ENCODE measurements at places on chromosomes 5 and 9.
A peak's percentile ranks its signal among the peaks of the same experiment; 100 is the strongest.

DNA sequence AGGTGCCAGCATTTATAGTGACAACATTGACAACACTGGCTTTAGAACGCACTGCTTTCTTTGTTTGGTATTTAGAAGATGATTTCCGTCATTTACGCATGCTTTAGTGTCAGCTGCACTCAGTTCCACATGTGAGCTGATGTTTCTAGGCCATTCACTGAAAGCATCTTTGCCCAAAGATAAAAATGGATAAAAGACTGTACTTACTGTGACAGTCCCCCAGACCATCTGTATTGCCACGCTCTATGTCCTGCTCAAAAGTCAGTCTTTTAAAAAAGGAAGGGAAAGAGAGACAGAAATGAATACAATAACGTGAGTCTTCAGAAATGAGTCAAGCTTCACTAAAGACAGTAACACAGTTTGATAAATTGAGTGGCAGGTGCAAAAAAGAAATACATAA is 99.3 kb downstream of the SEMA6A start:
- no peak for DNase-seq

DNA sequence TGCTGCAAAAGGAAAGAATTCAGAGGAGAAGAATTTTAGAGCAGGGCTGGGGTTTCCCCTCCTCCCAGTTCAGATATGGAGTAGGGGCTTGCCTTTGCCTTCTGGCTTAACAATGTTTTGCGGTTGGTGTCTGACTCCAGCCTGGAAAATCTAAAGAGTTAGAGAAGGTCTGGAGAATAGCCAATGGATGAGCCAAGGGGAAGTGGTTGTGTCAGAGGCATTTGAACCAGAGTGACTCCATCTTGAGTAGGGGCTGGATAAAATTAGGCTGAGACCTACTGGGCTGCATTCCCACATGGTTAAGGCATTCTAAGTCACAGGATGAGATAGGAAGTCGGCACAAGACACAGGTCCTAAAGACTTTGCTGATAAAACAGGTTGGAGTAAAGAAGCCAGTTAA is 133.7 kb downstream of the DIRAS2 start:
- DNase-seq = no peak

GRCh38 chr5:75281716-75282465 is 45.2 kb upstream of the ANKRD31 start:
- DNase-seq = no peak

GRCh38 chr9:133915534-133916158 is 76.5 kb downstream of the VAV2 start:
- DNase-seq = no peak

GRCh38 chr5:135382981-135383380 is 16.1 kb downstream of the MACROH2A1 start:
- no peak for DNase-seq

DNA sequence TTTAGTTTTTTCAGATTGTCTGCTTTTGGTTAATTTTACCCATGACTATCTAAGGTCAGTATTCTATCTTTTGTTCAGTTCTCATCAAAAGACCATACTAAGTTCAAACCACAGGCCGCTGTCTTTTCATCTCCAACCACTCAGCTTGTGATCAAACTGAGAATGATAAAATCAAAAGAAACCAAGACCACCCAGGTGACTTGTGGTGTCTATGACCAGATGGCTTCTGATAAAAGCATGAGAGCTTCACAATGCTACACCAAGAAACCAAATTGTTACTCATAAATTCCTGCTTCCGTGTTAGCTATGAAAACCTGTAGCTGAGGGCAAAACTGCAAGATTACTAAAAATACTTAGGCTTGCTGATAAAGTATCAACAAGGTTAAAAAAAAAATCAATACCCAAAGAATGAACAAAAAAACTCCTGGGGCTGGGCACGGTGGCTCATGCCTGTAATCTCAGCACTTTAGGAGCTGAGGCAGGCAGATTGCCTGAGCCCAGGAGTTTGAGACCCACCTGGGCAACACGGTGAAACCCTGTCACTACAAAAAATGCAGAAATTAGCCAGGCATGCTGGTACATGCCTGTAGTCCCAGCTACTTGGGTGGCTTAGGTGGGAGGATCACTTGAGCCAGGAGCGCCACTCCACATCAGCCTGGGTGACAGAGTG is 25.8 kb upstream of the GPX8 start:
- no peak for DNase-seq

GRCh38 chr5:148290271-148291195 is 21.7 kb upstream of the SPINK7 start:
- no peak for DNase-seq

GRCh38 chr9:127612939-127613582 is 984 bp downstream of the STXBP1 start:
- DNase-seq = peak; percentile 18

DNA sequence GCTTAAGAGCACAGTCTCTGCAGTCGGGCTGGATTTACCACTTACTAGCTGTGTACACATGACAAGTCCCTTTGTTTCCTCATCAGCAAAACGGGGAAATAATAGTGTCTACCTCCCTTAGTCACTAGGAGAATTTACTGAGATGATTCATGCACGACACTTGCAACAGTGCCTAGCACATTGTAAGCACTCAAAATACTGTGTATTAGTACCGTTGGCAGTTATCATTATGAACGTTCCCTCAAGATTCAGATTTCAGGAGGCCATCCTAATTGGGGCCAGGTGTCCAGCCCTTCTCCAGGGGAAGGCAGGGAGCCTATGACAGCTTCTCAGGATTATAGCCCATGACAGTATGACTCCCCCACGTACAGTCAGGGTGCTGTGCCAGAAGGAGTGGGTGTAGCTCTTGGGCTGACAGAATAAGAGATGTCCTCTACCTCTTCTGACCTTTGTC is 164.3 kb downstream of the DOCK2 start:
- DNase-seq = no peak

DNA sequence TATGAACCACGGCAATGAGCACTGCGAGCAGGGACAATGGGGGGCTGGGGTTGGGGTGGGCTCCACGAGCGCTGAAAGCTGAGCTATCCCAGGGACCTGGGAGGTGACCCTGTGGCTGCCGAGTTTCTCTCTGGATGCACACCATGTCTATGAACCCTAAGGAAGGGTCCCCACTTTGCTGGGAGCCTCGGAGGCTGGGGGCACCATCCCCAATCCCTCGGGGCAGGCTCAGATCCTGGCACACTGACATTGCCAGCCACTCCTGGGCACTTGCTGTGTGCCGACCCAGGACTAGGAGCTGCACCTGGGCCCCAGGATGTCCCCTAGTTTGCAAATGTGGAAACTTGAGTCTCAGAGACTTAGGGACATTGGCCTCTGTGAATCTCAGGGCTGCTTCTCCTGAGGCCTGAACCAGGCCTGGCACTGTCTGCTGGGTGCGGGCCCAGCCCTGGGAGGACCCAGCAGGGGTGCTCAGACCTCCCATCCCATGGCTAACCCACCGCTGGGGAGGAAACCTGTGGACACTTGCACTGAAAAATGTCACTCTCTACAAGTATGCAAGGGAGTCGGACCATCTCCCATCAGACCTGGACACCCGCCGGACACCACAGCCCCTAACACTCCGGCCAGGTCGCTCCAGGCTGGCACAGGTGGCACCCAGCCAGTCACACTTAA is 13.0 kb upstream of the CAMSAP1 start:
- no peak for DNase-seq

GRCh38 chr9:13963005-13963653 is 350.8 kb downstream of the NFIB start:
- no peak for DNase-seq

DNA sequence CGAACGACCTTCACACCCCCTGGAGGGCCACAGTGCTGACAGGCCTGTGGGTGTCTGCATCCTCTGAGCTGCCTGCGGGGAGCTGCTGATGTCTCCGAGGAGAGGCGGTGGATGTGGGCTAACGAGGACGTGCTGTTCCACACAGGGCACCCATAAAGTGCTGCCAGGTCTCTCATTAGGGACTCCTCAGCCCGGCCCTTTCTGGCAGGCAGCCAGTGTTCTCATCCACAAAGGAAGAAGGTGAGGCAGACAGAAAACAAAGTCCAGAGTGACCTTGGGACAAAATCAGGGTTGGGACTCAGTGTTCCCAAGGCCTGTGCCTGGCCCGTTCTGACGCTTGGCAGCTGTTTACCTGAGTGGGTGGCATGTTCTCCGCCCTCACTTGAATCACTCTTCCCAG is 29.3 kb downstream of the CARTPT start:
- DNase-seq = no peak

DNA sequence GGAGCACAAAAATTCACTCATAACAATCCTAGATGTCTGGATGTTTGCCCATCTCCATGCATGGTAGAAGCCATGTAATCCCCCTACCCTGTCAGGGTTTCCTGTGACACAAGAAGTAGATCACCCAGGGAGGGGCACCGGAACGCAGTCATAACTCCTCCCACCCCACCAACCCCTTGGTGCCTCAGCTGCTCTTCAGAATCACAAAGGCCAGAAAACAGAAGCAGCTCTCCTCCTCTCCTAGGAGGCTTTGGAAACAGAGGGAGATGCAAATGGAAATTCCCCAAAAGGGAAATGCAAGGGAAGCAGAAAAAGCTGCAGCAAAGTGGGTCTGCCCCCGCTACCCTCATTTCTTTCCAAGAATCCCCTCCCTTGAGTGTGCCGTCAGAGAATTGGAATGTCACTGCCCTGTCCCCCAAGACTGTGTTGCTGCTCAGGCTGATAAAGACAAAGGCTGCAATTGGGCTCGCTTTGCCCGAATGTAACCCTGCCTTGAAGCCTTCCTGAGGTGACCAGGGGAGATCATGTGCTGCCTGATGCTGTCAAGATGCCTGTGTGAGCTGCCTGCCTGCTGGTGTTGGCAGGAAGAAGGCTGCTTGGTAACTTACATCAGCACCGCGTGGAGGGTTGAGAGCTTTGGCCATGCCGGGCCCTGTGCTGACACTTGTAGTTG is 65.5 kb upstream of the ABCA1 start:
- no peak for DNase-seq

DNA sequence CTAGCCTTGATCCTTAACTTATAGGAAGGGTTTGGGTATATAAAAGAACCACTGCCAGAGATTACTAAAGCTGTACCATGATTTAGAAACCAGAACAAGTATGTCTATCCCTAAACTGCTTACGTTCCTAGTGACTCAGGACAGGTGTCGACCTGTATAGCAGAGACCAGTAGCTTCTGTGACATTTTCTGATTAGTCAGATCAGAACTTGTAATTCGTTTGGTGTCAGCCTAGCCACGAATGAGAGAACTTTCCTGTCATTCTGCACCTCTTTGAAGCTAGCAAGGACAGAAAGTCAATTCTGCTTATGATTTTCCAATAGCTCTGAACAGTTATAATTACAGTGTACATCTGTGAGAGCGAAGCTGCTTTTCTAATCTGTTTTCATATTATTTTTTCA is 39.5 kb downstream of the PRKACG start:
- no peak for DNase-seq

- no peak for DNase-seq
Observed at GRCh38 chr9:108691614-108692013, 164.2 kb downstream of the ACTL7B start.

- no peak for DNase-seq
Observed at GRCh38 chr5:117893211-117893610, 1095.1 kb downstream of the DTWD2 start.

DNA sequence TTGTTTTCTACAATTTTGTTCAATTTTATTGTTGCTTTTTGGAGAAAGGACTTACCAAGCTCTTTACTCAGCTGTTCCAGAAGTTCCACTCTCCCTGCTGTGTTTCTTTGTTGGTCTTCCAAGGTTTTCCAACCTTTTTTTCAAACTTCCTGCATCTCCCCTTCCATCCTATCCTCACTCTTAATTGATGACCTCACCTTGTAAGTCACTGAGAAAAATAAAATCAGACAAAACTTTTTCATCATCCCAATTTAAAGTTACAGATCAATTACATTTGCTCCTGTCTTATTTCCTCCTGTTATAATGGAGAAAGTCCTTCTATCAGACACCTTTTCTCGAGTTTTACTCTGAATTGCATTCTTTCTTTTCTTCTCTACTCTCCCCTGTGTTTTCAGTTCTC is 121.1 kb downstream of the DMXL1 start:
- DNase-seq = no peak

- DNase-seq = no peak
Observed at GRCh38 chr9:14311171-14311949, 2.6 kb downstream of the NFIB start.

- no peak for DNase-seq
Observed at GRCh38 chr5:157802736-157803135, 56.2 kb downstream of the CLINT1 start.

DNA sequence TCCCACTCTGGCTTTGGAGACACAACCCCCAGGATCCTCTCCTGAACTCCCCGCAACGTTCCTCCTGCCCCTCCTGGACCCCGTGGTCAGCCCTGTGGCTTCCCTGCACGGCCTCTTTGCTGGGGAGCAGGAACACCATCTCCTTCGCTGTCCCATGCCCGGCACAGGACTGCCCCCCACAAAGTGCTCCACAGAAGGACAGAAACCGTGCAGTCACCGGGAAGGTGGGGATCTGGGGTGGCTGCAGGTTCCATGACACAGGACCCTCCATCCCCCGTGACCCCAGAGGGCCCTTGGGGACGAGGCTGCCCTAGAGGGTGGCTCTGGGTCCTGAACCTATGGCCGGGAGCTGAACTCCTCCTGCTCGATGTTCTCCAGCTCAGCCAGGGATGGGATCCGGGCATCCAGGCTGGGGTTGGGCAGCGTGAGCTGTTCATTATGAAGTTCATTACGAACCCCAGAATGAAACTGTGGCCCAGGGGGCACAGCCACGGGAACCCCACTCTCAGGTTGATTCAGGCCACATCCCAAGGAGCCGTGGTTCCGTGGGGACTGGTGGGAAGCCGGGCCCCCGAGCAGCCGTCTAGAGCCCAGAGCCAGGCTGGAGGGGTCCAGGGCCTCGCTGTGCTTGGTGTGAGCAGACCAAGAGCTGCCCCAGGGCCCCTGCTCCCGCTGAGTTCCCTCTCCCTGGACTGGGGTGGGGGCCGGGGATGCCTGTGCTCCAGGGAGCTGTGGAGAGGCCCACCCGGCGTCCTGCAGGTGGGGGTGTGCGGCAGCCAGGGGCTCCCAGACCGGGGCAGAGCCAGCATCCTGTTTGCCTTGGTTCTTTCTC is 684 bp upstream of the SLC6A19 start:
- no peak for DNase-seq

DNA sequence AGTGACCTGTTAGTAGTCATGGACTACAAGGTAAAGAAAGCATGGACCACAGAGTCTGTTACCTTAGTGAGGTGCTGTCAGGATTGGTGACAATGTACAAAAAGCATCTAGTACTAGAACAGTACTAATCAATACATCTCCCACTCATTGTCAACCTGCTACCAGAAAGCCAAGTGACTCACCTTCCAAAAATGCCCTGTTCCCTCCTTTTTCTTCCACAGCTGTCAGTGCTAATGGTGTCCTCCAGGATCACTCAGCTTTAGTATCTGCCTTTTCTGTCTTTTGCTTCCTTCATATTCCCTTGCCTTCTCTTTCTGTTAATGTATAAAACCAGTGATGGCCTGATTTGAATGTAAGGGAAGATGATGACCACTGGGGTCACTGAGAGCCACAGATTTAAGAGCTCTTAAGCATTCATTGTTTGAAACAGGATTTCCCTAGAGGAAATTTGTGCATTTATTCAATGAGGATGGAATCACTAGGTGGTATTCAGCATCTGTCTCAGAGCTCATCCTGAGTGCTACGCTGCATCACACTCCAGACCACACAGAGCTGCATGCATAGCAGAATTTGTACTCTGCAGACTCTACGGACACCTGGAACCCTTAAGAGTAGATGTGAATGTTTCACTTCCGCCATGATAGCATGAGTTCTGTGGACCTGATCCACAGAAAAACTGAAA is 71.0 kb downstream of the SV2C start:
- no peak for DNase-seq

Data from activated T-helper 1 cell treated with Interleukin-2 at 50 U/mL for 16 hours (primary cell).